ENCODE measurements at places on chromosomes 2 and 18.

DNA sequence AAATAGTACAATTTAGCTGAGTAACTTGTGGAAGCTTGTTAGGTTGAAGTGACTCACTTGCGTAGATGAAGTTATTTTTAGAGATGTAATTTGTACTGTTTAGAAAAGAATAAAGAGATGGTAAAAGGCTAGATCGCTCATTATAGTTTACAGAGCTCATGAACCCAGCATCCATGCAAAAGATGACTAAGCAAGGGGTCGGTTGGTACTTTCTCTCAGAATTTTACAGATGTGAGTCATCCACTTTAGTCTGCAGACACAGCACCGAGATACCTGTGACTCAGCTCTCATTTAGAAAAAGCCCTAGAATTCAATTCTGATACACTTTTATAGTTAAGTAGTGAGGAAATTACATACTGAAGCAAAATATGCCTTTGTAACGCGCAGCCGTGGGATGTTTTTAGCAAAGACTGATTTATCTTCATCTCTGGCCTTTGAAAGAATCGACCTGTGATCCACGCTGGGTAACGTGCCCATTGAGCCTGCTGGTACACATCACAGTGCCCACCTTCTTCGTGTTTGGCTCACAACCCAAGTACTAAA, 116.5 kb upstream of the FOSL2 start:
- no peak for DNase-seq

DNA sequence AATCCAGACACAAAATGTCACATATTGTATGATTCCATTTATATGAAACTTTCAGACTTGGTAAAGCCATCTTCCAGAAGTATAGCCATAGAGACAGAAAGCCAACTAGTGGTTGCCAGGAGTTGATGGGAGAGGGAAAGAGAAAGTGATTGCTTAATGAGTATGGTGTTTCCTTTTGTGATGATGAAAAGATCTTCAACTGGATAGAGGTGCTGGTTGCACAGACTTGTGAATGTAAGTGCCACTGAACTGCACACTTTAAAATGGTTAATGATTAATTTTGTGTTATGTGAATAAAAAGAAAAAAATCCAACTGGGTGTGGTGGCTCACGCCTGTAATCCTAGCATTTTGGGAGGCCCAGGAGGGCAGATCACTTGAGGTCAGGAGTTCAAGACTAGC, 135.3 kb upstream of the SLC1A4 start:
- no peak for DNase-seq

DNA sequence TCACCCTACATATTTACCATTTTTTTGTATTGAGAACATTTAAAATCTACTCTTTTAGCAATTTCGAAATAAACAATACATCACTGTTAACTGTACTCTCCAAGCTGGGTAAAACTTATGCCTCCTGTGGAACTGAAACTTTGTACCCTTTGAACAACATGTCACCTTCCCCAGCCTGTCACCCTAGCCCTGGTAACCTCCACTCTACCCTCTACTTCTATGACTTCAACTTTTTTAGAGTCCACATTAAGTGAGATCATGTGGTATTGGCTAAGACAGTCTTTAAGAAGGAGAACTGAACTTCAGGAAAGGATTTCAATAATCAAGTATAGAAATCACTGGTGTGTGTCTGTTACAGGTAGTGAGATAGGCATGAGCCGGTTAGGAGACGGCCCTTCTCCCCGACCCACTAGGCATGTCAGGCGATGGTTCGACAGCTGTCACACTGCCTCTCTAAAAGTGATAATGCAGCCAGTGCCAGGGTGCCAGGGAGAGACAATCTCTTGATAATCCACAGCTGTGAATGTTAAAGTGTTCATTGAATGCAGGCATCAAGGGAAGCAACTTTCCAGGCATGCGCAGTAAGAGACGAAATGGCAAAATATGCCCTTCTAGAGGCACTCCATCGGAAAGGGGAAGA, 74.6 kb upstream of the RNF152 start:
- no peak for DNase-seq

- DNase-seq, result no peak
Measured at GRCh38 chr2:109257653-109258052, 128.6 kb downstream of the SH3RF3 start.

DNA sequence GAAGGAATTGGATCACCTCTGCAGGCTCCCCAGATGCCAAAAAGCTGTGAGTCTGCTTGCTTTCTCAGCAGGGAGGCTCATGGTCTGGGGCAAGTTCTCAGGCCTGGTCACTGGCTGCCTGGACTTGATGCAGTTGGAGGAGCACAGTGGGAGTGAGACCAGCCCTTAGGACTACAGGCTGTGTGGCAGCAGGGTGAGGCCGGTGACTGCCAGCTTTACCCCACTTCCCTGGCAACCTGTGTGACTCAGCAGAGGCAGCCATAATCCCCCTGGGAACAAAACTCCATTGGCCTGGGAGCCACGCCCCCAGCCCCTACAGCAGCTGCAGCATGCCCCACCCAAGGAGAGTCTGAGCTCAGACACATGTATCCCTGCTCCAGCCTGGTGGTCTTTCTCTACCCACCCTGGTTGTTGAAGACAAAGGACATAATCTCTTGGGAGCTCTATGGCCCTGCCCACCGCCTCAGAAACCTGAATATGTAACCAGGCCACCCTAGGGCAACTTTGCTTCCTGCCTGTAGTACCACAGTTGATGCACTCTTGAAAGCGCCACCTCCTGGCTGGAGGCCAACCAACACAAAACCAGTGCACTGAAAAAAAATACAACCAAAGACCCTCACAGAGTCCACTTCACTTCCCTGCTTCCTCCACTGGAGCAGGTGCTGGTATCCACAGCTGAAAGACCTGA, 106.8 kb upstream of the SPATS2L start:
- no peak for DNase-seq

GRCh38 chr2:203599509-203599908, 64.4 kb upstream of the RAPH1 start:
- DNase-seq, result no peak

DNA sequence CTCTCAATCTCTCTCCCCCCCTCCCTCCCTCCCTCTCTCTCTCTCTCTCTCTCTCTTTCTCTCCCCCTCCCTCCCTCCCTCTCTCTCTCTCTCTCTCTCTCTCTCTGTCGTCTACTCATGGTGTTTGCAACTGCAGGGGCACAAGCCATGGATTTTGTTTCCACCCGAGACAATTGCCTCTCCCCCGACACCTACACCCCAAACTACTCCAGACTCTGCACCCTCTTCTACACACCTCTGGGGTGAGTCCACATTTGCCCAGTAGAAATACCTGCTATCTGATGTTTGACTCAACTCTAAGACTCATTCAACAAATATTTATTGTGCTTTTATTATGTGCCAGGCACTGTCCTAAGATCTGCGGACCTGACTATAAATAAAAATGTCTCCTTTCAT, 93.7 kb downstream of the TMEM17 start:
- no peak for DNase-seq

GRCh38 chr2:197558393-197558792, 42.5 kb downstream of the MOB4 start:
- no peak for DNase-seq

DNA sequence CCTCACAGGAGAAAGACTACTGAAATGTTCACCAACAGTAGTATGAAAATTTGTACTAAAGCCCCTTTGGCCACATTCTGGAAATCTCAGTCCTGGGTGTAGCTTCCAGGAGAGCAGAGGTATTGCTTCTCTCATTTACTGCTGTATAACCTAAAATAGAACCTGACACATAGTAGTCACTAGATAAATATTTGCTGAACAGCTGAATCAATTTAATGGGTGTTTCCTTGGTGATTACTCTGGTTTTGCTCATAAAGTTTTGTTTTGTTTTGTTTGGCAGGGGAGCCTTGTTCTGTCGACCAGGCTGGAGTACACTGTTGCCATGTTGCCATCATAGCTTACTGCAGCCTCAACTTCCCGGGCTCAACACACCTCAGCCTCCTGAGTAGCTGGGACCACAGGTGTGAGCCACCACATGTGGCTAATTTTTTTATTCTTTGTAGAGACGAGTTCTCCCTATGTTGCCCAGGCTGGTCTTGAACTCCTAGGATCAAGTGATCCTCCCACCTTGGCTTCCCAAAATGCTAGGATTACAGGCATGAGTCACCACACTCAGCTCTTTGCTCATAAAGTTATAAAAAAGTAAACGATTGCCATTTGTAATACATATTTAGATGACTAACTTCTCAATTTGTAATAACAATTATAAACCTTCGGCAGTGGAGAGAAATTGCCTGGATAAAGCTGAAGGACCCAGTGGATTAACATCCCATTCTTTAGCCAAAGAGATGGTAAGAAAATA, 11.5 kb upstream of the PARD3B start:
- DNase-seq, result no peak

GRCh38 chr2:145199827-145200706, 680.1 kb upstream of the ZEB2 start:
- DNase-seq, result no peak

GRCh38 chr2:74001781-74002504, 17.2 kb downstream of the TET3 start:
- no peak for DNase-seq

- DNase-seq, result no peak
Measured at GRCh38 chr2:37779139-37779538, 107.7 kb upstream of the CDC42EP3 start.

DNA sequence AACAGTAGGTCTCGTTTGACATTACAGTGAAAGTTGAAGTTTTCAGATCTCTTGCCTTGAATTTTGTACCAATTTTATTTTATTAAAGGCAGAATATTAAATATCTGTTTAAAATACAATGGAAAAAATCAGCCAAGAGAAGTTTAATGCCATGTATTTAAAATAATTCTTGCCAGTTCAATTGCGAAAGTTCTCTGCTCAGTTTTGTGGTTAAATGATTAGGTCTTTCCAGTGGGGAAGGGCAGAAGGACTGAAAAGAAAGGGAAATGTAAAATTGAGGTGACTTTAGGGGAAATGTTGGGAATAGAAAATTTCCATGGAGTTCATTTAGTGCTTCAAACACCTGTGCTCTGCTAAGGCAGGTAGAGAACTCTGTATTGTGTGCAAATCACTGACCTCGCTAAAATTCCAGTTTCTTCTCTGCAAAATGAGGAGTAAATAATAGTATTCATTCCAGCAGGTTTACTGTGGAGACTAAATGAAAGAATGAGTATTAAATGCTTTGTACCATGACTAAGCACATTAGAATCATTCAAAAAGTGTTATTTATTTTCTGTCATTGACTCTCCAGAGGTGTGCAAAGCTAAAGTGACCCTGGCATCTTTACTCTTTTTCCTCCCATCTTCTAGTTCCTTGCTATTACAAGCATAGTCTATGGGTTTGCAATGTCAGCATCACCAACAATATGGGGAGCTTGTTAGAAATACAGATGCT, 74.4 kb downstream of the KIAA1328 start:
- DNase-seq, result no peak

GRCh38 chr2:134815741-134816140, 22.7 kb upstream of the ACMSD start:
- no peak for DNase-seq

GRCh38 chr2:236636714-236637470, 67.3 kb downstream of the ACKR3 start:
- DNase-seq, result no peak

- DNase-seq, result no peak
Measured at GRCh38 chr18:73352546-73352945, 484.8 kb upstream of the NETO1 start.

- no peak for DNase-seq
Measured at GRCh38 chr2:170924969-170925368, 4.1 kb upstream of the GORASP2 start.

DNA sequence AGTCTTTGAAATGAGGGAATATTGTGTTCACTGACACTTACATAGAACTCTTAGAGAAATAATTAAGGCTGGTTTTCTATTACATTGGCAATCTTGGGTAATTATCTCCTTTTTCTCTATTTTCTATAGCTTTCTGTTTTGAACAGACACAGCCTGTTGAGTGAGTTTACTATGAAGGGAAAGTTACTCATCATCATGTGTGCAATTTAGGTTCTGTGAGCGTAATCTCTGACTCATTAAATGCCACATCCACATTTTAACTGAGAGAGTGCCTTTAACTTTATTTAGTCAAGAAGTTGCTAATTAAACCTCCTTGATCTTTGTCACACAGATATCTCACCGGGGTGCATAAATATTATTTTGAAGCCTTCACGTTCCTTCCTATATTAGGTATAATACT, 174.0 kb upstream of the SLC8A1 start:
- no peak for DNase-seq

DNA sequence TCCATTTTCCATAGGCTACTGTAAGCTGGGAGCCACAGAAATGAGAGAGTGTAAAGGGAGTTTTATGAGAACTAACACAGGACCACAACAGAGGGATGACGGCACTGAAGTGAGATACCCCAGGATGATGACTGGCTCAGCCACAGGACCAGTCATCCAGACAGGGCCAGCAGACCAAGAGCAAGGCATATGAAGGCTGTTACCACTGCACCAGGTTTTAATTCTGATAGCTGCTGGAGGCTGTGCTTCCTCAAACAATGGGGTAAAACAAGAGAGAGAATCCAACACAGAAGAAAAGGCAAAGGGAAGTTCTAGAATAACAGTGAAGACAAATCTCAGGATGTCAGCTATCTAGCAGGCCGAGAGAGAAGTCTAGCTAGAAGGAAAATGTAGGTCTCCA, 94.9 kb downstream of the BCL2 start:
- no peak for DNase-seq

- DNase-seq, result no peak
Measured at GRCh38 chr2:172927641-172928357, 147.8 kb upstream of the MAP3K20 start.

- peak; percentile 5 for DNase-seq
Measured at GRCh38 chr2:110674620-110675555, 3.0 kb downstream of the BUB1 start.
